B cell (primary cell): ENCODE measurements at places on chromosomes 2 and 18. TPM values are rescaled to one million over a fixed set of nuclear protein-coding genes. Genes with fewer than 3 reads are reported as not detected.

GRCh38 chr2:89833780-89834117 is 1142.3 kb downstream of the RPIA start:
- H3K4me1 ChIP-seq: no peaks in the 10 kb centered on the region
- H3K4me3 ChIP-seq: no peak overlapping the region
- no peaks in the 10 kb centered on the region for H3K36me3 ChIP-seq
- no peaks in the 10 kb centered on the region for H3K27me3 ChIP-seq
- H3K27ac ChIP-seq: no peak overlapping the region

TCF23 gene
- total RNA-seq: 0.10 TPM in 1 of 2 replicates, not detected in the other

DTNA gene
- not detected in 2 replicates for total RNA-seq

LDLRAD4 gene
- total RNA-seq: 35.7 and 36.3 TPM in 2 replicates

ANKRD30BL gene
- not detected in 2 replicates for total RNA-seq
